ENCODE measurements at places on chromosomes 12 and 14.

GRCh38 chr12:38782359-38782758 is 123.0 kb downstream of the CPNE8 start:
- DNase-seq = no peak

- no peak for DNase-seq
Observed at GRCh38 chr12:85833579-85833978, 2.6 kb downstream of the RASSF9 start.

GRCh38 chr12:108116254-108116653 is 12.8 kb upstream of the WSCD2 start:
- no peak for DNase-seq

DNA sequence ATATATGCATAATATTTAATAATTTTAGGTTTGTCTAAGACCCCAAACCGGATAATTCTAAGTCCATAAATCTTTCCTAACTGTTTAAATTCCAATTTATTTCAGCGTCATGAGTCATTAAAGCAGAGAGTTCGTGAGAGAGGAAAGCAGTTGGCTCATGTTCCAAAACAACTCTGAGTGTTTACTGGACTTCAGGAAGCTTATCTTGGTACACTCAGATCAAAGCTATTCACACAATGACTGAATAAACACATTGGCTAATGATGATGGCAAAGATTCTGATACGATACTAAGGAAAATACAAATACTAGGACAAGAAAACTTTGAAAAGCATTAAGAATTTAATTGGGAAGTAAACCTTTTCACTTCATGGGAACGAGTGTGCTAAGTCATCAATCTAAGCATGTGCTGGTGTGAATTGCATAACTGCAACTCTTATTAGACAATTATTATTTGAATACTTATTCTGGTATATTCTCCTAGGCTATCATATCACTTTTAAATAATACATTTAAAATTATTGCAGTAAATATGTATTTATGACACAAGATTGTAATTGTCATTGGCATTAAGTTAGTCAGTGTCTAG is 34.8 kb upstream of the CLEC14A start:
- no peak for DNase-seq

DNA sequence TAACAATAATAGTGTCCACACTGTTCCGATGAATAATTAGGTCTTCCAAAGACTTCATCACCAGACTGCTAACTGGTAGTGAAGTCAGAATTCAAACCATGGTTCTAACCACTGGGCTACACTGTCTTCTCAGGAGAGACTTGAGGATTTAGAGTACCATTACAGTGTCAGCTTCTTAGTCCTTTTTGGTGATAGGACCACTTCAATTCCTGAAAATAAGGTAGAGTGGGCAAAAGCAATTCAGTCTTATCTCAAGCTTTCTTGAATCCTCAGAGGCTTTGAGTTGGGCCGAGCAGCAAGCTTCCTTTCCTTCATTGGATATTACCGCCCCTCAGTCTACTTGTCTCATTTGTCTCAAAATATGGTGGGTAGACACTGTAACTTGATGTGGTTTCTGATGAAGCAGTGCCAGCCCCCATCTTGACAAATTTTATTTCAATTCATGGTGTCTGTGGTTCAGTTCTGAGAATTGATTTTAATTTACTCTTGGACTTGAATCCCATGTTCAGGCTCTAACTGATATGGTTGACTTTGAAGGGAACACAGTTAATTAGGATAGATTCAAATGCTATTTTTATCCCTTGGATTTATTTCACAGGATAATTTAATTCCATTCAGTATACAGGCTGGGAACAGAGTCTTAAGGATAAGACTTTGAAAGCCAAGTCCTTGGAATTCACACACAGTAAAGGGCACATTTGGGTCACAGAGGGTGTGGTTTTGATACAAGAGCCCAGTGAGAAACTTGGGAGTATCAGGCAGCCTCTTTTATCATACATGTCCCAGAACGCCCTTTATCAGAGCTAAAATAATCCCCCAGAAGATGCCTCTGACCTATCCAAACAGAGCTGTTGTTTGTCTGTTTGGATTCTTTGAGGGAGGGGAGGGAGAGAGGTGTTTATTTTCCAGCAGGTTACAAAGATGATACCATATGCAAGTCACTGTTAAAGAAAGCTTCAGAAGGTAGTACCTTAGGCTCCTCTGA is 167.3 kb downstream of the PRKCH start:
- DNase-seq = no peak

GRCh38 chr12:54975272-54975671 is 9.3 kb downstream of the TESPA1 start:
- DNase-seq = no peak

DNA sequence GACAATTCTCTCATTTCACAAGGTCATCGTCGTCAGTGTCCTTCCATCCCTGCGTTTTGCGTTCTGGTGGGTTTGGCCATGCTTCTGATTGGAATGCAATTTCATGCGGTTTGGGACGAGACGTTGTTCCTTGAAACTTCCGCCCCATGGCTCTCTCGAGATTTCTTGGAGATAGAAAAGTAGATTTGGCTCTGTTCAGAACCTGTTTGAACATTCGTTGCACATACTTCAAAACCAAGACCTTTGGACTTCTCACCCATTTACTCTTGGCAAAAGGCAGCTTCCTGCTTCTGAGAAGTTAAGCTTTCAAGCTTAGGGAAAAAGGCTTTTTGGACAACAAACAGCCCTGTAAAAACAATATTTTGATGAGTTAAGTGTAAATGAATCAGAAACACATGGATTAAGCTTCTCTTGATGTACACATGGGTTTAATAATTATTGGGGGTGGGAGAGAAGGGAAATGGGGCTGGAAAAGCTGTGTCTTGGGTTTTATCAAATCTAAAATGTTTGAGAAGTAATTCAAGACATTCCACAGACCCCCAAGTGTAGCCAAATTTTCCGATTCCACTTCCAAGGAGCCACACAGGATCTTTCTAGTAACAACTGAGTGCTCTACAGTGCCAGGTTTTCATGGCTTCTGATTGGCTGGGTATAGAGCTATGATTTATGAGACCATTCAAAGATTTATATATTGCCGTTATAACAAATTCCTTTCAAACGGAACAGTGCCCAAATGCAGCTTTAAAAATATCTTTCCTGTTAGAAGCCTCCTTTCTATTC is 467.2 kb downstream of the MED13L start:
- DNase-seq = no peak

DNA sequence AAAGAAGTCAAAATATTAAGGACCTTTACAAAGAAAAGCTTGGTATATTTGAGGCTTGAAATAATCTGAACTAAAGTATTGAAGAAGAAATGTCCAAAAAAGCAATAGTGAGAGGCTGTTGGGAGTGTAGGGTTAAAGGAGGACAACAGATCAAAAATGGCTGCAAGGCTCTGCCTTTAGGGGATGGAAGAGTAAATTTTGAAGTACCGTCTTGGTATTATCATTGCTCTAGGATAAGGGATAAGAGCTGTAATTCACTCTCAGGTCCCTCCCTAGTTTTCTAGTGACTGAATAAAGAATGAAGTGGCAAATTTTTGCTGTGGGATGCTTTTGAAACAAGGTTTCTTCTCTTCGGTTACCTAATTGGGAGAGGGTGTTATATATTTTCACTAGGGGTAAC is 38.7 kb downstream of the LEMD3 start:
- DNase-seq = no peak

All from activated CD4-positive, alpha-beta T cell treated with anti-CD3 and anti-CD28 coated beads, Interleukin-2, amount 10 ng/mL, durations not matched to agents 24 days and 14 days (primary cell).